Muscle of back (tissue), 13 donors: ENCODE measurements at places on chromosomes 4 and X. TPM values are rescaled to one million over a fixed set of nuclear protein-coding genes. Genes with fewer than 3 reads are reported as not detected.

XK gene
- polyA plus RNA-seq = 5.3 TPM

ODAM gene
- polyA plus RNA-seq = not detected

- no peak for DNase-seq
Observed at GRCh38 chrX:103347682-103348397, 8.5 kb upstream of the TCEAL9 start.

- peak; percentile 44 for DNase-seq
Observed at GRCh38 chr4:138037696-138038095, 204.5 kb downstream of the SLC7A11 start.

GRCh38 chrX:77719388-77719787 lies 66.6 kb downstream of the ATRX start:
- DNase-seq = no peak

DNA sequence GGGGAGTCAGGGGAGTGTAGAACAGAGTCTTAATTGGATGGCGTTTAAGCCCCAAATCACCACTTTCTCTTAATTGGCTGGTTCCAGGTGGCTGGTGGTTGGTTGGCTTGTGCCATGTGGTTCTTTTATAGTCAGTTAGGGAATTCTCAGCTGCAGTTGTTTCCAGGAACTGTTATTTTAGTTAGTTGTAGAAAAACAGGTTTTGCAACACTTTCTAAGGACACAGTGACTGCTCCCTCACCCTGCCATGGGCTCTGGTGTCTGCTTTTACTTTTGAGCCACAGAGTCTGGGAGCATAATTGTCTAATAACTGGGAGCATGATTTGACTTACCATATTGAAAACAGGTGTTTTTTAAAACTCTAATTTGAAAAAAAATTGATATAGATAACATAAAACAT lies 75.8 kb upstream of the PCDH18 start:
- DNase-seq = no peak

GRCh38 chrX:97229318-97229717 lies 345.6 kb downstream of the RPA4 start:
- no peak for DNase-seq

DNA sequence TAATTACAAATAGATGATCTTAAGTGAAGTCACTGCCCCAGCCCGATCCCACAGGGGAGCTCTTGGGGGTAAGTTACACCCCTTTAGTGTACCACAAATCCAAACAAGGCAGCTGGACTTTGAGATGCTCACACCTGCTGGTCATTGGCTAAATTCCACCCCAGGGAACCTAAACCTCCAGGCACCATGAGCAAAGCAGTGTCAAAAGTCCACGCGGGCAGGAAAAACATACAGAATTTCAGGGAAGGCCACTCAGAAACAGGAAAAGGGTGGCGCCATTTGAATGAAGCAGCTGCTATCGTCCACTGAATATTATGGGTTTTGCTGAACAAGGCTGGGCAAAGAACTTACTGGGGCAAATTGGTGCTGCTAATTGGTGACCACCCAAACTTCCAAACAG lies 30.9 kb downstream of the SUPT20HL1 start:
- no peak for DNase-seq
